ENCODE measurements at places on chromosomes 7 and 10.

- no peaks in the 10 kb centered on the region for H3K36me3 ChIP-seq
- no peaks in the 10 kb centered on the region for H3K27me3 ChIP-seq
- no peak overlapping the region for H3K4me3 ChIP-seq
- H3K4me1 ChIP-seq, result peaks cover 24% of the 10 kb centered on the region
- DNase-seq, result no peak
Measured at GRCh38 chr7:74029089-74029785, 1.3 kb downstream of the ELN start.

- no peaks in the 10 kb centered on the region for H3K27me3 ChIP-seq
- no peaks in the 10 kb centered on the region for H3K36me3 ChIP-seq
- no peak overlapping the region for H3K4me3 ChIP-seq
- no peaks in the 10 kb centered on the region for H3K4me1 ChIP-seq
- H3K27ac ChIP-seq, result no peak overlapping the region
Measured at GRCh38 chr7:50584793-50585408, 19.7 kb upstream of the DDC start.

DNA sequence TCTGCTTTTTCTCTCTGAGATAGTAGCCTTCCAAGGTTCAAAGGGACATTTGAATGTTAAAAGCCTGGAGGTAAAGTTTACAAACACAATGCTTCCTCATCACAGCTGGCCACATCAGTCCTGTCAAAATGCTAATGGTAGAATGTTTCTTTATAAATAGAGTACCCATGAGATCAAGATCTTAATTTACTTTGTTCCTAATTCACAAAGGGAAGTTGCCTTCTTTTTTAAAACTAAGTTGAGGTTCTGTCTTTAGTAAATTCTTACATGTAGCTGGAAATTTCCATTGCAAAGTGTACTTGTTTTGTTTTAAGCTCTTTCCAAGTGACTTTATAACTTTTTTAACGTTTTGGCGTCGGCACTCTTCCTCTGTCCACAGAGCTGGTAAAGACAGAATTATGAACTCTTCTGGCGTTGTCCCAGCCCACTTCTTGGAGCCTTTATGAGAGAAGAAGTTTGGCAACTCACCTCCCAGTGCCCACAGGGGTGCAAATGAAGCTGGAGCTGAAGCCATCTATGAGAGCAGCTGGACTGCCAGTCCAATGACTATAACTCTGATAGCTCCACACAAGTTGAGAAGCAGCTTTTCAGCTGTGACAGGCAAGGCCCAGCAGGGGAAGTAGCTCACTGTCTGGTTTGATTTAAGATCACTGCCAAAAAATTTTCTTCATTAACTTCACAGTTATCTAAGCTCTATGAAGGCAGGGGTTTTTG is 23.3 kb downstream of the FZD1 start:
- H3K36me3 ChIP-seq, result no peaks in the 10 kb centered on the region
- no peaks in the 10 kb centered on the region for H3K4me1 ChIP-seq
- H3K27me3 ChIP-seq, result peaks cover 5% of the 10 kb centered on the region
- DNase-seq, result no peak
- no peak overlapping the region for H3K27ac ChIP-seq
- no peak overlapping the region for H3K4me3 ChIP-seq

DNA sequence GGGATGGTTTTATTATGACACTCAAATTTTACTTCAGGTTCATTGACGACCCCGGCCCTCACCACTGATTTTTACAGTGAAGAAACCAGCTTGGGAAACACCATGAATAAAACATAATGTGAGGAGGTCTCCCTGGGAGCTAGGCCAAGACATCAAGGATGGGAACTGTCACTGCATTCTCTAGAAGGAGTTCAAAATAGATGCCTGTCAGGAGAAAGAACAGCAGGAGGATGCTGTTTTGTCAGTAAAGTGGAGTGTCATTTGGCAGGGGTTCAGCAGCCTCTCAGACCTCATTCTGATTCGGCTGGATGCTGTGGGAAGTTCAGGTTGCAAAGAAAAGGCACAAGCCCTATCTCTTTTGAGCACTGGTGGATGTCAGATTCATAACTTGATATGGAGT is 360.3 kb upstream of the C7orf33 start:
- H3K36me3 ChIP-seq, result no peaks in the 10 kb centered on the region
- H3K4me1 ChIP-seq, result 0 out of 2 replicates have a peak, but pooled peaks cover 2% of the 10 kb centered on the region
- H3K4me3 ChIP-seq, result no peak overlapping the region
- DNase-seq, result no peak

DNA sequence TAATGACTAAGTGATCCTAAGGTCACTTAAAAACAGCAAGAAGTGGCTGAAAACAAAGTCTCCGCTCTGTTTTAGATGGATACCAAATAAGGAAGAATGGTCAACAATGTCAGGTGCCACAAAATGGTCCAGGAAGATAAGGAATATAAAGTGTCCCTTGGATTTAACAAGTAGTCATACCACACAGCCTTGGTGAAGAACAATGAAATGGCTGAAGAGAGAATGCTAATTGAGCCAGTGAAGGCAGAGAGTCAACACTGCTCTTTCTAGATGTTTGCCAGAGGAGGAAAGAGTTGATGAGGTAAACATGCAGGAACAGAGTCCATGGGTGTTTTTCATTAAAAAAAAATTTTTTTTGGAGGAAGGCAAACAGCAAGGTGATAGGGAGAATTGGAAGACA is 2.1 kb upstream of the CASD1 start:
- H3K27me3 ChIP-seq, result no peaks in the 10 kb centered on the region
- DNase-seq, result no peak
- H3K36me3 ChIP-seq, result no peaks in the 10 kb centered on the region
- peaks cover 6% of the 10 kb centered on the region for H3K4me1 ChIP-seq

DNA sequence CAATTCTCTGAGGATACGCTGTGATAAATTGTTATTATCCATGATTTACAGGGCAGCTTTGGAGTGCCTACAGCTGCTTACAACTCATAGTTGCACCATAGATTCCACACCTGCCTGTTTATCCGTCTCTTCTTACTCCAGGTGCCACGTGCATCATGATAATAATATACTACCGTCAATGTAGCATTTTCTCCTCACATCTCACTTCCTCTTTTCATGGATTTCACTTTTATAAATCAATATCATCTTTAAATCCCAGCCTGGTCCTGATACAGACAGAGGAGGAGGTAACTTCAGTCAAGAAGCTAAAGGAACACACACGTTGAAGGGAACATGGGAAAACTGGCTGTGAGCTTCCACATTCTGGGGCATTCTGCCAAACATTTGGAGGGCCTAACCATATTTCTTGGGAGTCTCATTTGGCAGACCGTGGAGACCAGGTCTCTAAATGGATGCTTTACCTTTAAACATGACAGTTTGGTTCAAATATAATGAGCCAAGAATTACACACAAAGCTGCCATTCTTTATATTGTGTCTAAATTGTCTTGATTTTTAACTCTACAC is 2.4 kb downstream of the CH25H start:
- H3K27ac ChIP-seq, result no peak overlapping the region
- peaks cover 46% of the 10 kb centered on the region for H3K27me3 ChIP-seq
- DNase-seq, result no peak
- no peaks in the 10 kb centered on the region for H3K36me3 ChIP-seq

DNA sequence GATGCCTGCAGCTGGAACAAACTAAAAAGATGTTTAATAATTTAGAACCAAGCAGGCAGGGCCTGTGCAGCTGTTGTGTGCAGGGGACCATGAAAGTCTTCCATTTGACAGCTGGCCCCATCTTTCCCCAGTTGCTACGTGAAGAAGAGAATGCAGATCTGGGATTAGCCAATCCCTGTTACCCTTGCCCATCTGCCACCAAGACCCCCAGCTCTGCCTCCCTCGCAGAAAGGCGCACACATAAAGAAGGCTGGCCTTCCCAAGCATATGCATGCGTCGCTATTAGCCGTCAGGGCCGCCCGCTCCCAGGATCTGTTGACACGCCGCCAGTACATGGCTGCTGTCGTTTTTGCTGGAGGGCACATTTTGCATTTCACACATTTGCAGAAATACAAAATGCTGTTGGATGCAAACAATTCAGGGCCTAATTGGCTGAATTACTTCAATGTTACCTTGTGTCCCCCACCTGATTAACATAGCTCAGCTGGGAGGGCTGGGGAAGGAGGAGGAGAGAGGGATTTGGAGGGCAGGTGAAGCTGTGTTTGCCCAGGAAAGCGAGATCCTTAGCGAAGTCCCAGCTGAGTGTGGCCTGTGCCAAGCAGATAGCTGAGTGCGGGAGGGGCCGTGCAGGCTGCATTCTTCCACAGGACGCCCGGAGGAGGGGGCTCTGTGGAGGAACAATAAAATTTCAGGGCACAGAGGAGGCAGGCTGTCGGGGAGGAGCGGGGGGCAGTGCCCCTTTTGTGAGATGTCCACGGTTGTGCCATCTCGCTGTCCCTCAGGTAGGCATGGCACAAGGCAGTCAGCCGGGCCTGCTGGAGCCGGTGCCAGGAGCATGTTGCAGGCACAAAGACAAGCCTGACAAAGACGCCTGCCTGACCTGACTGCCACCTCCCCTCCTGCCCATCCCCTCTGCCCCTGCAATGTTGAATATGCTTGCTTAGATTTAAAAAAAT is 443.0 kb upstream of the MKI67 start:
- H3K4me1 ChIP-seq, result no peaks in the 10 kb centered on the region
- H3K27me3 ChIP-seq, result no peaks in the 10 kb centered on the region
- no peak overlapping the region for H3K27ac ChIP-seq
- H3K4me3 ChIP-seq, result no peak overlapping the region
- H3K36me3 ChIP-seq, result no peaks in the 10 kb centered on the region

- no peaks in the 10 kb centered on the region for H3K27me3 ChIP-seq
- no peak for DNase-seq
- H3K27ac ChIP-seq, result no peak overlapping the region
- no peak overlapping the region for H3K4me3 ChIP-seq
- no peaks in the 10 kb centered on the region for H3K36me3 ChIP-seq
Measured at GRCh38 chr7:135706038-135706742, 21.8 kb downstream of the SLC13A4 start.

GRCh38 chr10:124743191-124744101 is 732 bp downstream of the FAM53B start:
- H3K4me1 ChIP-seq, result peaks cover 21% of the 10 kb centered on the region
- no peak overlapping the region for H3K27ac ChIP-seq
- peaks cover 7% of the 10 kb centered on the region for H3K27me3 ChIP-seq
- DNase-seq, result no peak

GRCh38 chr7:142833174-142834048 is 21.5 kb upstream of the EPHB6 start:
- H3K27me3 ChIP-seq, result no peaks in the 10 kb centered on the region
- no peaks in the 10 kb centered on the region for H3K36me3 ChIP-seq
- no peak overlapping the region for H3K27ac ChIP-seq
- DNase-seq, result no peak
- no peaks in the 10 kb centered on the region for H3K4me1 ChIP-seq

GRCh38 chr10:73786512-73786885 is 1.1 kb downstream of the ZSWIM8 start:
- no peak for DNase-seq
- H3K27me3 ChIP-seq, result no peaks in the 10 kb centered on the region
- H3K36me3 ChIP-seq, result peaks cover 3% of the 10 kb centered on the region
- no peak overlapping the region for H3K27ac ChIP-seq
- H3K4me1 ChIP-seq, result peaks cover 4% of the 10 kb centered on the region

- H3K36me3 ChIP-seq, result no peaks in the 10 kb centered on the region
- H3K4me1 ChIP-seq, result no peaks in the 10 kb centered on the region
- DNase-seq, result no peak
- H3K27me3 ChIP-seq, result no peaks in the 10 kb centered on the region
- no peak overlapping the region for H3K4me3 ChIP-seq
- no peak overlapping the region for H3K27ac ChIP-seq
Measured at GRCh38 chr10:74683621-74684364, 142.6 kb upstream of the KAT6B start.

DNA sequence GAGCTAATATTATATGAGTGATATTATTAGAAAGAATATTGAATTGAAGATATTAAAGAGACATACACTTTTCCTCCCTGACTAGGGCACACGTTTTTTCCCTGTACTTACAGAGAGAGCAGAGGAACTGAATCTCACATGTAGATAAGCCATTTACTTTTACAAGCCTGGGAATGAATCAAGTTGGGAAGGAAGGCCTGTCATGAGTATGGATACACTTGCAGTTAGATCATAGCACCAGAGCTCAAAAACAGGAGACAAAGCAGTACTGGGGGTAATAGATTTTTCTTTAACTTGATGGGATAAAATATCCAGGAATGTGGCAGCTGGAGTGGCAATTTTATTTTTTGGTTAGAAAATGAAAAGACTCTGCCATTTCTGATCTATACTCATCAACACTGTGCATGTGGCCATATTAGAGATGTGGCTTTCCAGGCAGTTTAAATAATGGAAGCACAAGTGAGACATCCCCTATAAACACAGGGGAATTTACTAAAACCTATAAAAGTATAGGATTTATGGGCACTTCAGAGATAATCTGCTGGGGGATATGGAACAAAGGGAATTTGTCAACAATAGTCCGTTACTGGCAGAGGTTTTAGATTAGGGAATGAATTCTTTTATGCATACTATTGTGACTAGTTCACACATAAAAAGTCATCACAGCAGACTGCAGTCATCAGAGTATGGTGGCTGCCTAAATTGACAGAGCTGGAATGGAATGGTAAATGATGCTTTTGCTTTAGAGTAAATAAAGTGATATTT is 657.7 kb upstream of the MBL2 start:
- no peak overlapping the region for H3K27ac ChIP-seq
- no peaks in the 10 kb centered on the region for H3K4me1 ChIP-seq
- H3K36me3 ChIP-seq, result no peaks in the 10 kb centered on the region
- DNase-seq, result no peak
- no peak overlapping the region for H3K4me3 ChIP-seq

GRCh38 chr7:84509522-84509921 is 314.9 kb upstream of the SEMA3A start:
- no peak overlapping the region for H3K4me3 ChIP-seq
- DNase-seq, result no peak
- H3K4me1 ChIP-seq, result no peaks in the 10 kb centered on the region
- no peak overlapping the region for H3K27ac ChIP-seq
- no peaks in the 10 kb centered on the region for H3K27me3 ChIP-seq

DNA sequence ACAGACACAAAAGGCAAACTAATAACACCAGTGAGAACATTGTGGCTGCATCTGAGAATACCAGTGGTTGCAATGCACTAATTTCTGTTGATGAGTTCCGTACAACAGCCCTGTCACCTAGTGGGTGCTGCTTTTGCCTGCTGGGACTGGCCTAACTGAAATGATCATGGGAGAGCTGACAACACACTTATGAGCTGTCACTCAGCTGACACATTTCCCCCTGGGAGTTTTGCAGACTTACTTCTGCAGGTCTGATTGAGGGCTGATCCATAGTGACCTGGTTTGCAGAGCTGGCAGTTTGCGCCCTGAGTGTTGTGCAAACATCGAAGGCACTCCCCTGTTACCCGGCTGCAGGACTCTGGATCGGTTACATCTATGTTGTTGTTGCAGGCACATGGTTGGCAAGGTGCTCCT is 60.6 kb upstream of the LAMB1 start:
- H3K4me1 ChIP-seq, result 0 out of 2 replicates have a peak, but pooled peaks cover 5% of the 10 kb centered on the region
- H3K27ac ChIP-seq, result no peak overlapping the region
- no peak overlapping the region for H3K4me3 ChIP-seq
- no peaks in the 10 kb centered on the region for H3K36me3 ChIP-seq
- no peak for DNase-seq
- no peaks in the 10 kb centered on the region for H3K27me3 ChIP-seq

Measured in H1 (cell line).